Omental fat pad (tissue), 4 donors: ENCODE measurements at places on chromosomes 6 and 20. TPM values are rescaled to one million over a fixed set of nuclear protein-coding genes. Genes with fewer than 3 reads are reported as not detected.
A peak's percentile ranks its signal among the peaks of the same experiment; 100 is the strongest.

The VSX1 gene
- total RNA-seq, result not detected

The HLA-DRA gene
- 437 TPM for total RNA-seq

The CD93 gene
- 227 TPM for total RNA-seq

The SLC22A16 gene
- 4.2 TPM for total RNA-seq

The ADGRB3 gene
- 1.7 TPM for total RNA-seq

The MOCS3 gene
- total RNA-seq, result 3.4 TPM

The MTO1 gene
- total RNA-seq, result 24.7 TPM

The GATA5 gene
- total RNA-seq, result 3.7 TPM

The PLCG1 gene
- 57.4 TPM for total RNA-seq

The LBP gene
- 10.5 TPM for total RNA-seq

The ID4 gene
- 8.5 TPM for total RNA-seq

The COX7A2 gene
- total RNA-seq, result 310 TPM

GRCh38 chr6:2734488-2735166, 16.1 kb downstream of the MYLK4 start:
- no peak for DNase-seq

DNA sequence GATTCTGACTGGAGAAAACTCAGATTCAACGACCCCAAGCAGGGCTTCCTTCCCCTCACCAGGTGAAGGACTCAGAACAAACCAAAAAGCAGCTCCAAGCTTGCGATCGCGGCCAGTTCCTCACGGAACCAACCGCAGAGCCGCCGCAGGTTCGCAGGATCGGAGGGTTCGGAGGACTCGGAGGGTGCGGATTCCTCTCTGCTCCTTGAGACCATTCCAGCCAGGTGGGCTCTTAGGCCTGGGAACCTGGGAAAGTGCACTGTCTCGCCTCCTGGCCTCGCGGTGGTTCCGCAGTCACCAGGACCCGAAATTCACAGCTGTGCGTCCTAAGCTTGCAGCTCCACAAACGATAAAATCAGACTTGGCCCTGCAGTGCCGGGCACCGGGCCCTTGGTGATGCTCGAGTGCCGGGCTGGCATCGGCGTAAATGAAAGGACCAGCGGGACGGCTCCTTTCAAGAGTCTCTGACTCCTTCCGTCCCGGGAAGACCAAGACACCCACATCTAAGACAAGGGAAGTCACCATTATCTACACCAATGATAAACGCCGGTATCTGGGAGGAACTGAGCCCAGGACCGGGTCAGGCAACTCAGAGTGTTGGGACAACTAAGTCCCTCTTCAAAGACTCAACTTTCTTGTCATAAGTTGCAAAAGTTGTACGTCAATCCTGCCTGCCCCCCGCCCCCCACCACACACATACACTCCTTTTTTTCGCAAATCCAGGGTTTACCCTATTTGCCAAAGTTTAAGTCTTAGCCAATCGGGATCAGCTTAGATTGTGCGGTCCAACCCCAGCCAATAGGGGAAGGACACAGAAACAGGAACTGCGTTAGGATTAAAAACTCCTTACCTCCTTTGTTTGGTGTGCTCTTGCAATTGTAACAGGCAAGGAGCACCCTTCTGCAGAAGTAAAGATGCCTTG, 69.8 kb upstream of the PRSS16 start:
- DNase-seq, result peak; percentile 35

DNA sequence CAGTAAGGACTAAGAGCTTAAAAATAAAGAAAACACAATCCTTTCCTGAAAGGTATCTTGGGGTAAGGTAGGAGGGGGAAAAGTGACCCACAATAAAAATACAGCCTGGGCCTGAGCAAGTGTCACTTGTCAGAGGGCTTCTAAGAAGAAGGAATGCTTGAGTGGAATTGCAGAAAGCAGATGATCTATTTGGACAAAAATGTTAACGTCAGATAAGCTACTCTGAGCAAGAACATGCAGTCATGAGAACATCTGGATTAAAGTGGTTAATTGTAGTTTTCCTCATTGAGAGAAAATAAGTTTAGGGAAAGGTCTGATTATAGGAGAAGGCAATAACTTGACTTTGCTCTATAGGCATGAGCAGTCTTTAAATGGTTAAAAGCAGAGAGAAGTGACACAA, 581.9 kb downstream of the HTR1B start:
- DNase-seq, result no peak

GRCh38 chr6:146901940-146902816, 302.0 kb upstream of the STXBP5 start:
- no peak for DNase-seq

GRCh38 chr6:163764565-163764964, 350.0 kb downstream of the QKI start:
- no peak for DNase-seq

DNA sequence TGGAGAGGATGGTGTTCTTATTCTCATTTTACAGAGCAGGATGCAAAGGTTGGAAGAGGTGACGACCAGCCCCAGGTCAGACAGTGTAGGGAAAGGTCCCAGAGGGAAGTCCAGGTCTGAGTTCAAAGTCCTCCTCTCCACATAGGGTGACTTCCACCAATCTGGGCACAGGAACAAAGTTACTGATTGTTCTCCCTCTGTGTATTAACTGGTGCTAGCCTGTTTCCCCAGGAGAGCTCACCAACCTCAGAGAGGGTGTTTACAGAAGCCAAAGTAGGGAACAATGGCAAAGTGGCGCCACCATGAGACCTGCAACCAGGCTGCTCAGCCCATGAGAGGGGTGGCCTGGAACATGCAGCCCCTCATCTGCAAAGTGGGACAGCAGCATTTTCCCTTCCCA, 16.8 kb upstream of the SIRPB1 start:
- DNase-seq, result no peak

GRCh38 chr20:37526839-37527637, 638 bp downstream of the BLCAP start:
- DNase-seq, result no peak

GRCh38 chr6:3506751-3507383, 50.0 kb upstream of the SLC22A23 start:
- DNase-seq, result no peak

DNA sequence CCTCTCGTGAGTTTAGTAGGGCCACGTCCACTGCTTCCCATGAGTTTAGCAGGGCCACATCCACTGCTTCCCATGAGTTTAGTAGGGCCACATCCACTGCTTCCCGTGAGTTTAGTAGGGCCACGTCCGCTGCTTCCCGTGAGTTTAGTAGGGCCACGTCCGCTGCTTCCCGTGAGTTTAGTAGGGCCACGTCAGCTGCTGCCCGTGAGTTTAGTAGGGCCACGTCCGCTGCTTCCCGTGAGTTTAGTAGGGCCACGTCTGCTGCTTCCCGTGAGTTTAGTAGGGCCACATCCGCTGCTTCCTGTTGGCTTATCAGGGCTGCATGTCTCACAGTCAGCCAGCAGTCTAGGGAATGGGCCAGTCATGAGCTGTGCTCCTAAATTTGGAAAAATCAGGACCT, 113.7 kb upstream of the QKI start:
- no peak for DNase-seq

DNA sequence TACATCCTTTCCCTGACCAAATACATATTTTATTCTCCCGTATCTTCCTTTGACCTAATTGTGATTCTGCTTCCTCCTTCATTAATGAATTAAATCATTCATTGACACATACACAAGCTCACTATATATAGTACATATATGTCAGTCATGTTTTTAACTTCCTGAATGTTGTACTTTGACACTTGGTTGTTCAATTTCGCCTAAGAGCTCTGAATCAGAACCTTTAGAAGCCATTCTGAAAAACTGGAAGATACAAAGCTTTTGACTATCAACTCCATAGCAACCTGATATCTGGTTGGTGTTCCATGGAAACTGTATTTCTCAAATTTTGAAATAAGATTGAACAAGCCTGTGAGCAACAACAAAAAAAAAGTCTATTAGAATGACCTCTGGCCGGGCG, 27.3 kb upstream of the HFE start:
- no peak for DNase-seq

GRCh38 chr6:109187399-109188114, 92.2 kb downstream of the CEP57L1 start:
- DNase-seq, result no peak

GRCh38 chr20:5845681-5846615, 95.7 kb downstream of the SHLD1 start:
- DNase-seq, result no peak

DNA sequence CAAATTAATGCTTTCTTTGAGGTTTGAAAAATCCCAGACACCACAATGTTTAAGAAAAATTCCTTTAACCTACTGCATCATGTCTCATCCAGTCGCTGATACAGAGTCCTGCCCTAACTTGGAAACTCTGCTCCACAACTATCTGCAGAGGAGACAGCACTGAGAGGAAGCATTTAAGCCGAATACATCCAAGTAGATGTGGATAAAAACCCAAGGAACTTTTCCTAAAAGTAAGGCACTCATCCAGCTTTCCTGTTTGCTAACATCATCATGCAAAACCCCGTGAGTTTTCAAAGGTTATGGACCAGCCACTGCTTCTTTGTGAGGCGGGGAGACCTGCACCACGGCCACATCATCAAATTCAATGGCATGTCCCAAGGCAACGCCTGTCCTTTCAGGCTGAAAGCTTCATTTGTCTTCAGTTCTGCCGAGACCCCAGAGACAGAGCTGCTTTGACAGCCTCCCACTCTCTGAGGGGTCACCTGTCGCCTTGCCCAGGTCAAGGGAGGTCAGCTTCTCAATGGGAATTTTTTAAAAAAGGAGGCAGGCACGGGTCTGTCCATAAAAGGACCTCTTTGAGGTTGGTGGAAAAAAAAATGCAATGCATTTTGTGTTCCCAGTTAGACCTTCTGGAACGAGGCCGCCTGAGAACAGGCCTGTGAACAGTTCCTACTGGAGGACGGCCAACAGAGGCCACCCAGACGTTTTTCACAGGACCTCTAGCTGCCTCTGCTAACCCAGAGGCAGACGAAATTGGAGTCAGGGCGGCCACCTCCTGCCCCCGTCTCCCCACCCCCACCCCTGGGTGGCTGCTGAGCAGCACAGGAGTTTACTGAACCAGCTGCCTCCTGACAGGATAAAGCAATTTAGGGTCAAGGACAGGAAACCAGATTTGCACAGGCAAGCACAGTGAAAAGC, 142.5 kb upstream of the HDDC2 start:
- DNase-seq, result no peak

GRCh38 chr6:162602759-162603158, 124.8 kb downstream of the PRKN start:
- DNase-seq, result no peak

DNA sequence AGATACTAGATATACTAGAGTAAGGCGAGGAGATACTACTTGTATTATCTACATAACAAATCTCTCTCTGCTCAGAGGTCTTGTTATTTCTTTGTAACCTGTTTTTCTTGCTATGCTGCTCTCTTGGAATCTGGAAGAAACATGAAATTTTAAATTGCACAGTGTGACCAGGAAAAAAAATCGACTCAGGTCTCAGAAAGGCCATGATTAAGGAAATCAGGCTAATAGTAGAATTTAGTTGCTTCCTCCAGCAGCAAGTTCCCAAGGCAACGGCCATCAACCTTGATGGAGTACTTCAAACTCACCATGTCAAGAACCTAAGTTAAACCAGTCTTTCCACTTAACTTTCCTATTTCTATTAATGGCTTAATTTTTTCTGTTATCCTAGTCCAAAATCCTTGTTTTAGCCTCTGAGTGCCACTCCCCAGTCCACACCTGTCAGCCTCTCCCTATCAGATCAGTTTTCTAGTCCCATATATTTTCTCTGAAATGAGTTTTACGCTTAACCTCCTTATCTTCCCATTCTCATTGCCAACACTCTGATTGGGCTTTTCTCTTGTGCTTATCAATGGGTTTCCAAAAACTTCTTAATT, 87.7 kb upstream of the BEND3 start:
- DNase-seq, result no peak

- no peak for DNase-seq
Measured at GRCh38 chr6:33028220-33028849, 18.9 kb upstream of the HLA-DOA start.
